ENCODE measurements at places on chromosomes 1 and 21.
A peak's percentile ranks its signal among the peaks of the same experiment; 100 is the strongest.

GRCh38 chr1:161079436-161080110, 9.8 kb downstream of the NECTIN4 start:
- no peak for DNase-seq

GRCh38 chr1:159091607-159092031, 15.1 kb upstream of the AIM2 start:
- peak; percentile 58 for DNase-seq

- peak; percentile 8 for DNase-seq
Measured at GRCh38 chr1:160916666-160917065, 31.7 kb upstream of the ITLN1 start.

GRCh38 chr21:29230551-29231261, 68.0 kb upstream of the BACH1 start:
- DNase-seq: peak; percentile 77

- DNase-seq: no peak
Measured at GRCh38 chr21:42433946-42434551, 30.3 kb downstream of the UBASH3A start.

DNA sequence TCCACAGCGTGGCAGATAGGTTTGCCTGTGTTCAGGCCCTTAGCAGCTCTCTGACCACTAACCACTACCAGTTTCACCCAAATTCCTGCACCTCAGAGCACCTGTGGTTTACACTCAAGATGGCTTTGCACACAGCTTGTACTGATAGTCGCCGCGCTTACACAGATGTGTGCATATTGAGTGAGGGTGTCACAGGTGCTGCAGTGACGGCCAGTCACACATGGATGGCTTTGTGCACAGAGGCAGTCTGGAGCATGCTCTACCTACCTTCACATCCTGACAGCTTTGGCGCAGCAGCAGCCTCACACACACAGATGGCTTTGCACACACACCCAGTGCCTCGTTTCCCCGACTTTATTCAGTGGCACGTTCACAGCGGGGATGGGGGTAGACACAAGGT, 7.5 kb downstream of the DMAP1 start:
- DNase-seq: no peak

- peak; percentile 20 for DNase-seq
Measured at GRCh38 chr1:6041432-6042062, 4.1 kb upstream of the KCNAB2 start.

DNA sequence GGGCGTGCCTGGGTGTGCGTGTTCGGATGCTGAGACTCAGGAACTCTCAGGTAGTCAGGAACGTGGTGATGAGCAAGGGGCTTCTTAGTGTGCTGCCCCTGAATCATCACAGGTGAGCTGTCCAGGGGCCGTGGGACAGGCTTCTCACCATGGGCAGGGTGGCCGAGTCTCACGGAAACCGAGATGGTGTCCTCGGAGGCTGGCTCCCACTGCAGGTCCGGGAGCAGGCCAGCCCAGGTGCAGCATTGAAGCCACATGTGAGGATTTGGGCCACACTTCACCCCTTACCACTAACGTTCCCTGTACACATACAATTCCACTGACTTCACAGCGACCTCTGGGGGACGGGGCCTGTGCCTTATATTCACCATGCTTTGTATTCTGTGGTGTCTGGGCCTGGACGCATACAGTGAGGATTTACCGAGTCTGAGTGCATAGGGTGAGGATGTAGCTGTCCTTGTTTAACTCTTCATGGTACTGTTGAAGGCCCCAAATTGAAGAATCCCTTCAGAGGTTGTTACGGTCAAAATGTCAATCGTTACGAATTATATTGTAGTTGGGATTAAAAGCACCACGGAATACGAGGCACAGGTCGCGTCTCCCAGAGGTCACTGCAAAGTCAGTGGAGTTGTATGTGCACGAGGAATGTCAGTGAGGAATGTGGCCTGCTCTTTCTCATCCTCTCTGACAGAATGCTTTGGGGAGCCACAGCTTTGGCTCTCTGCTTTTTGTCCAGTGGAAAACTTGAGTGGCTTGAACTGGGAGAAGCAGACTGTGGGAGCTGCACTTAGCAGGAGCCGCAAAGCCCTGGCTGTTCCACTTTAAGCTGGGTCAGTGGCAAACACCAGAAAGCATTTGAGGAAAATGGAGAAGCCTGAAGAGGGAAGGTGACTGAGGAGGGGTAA, 95.3 kb downstream of the MTR start:
- no peak for DNase-seq

DNA sequence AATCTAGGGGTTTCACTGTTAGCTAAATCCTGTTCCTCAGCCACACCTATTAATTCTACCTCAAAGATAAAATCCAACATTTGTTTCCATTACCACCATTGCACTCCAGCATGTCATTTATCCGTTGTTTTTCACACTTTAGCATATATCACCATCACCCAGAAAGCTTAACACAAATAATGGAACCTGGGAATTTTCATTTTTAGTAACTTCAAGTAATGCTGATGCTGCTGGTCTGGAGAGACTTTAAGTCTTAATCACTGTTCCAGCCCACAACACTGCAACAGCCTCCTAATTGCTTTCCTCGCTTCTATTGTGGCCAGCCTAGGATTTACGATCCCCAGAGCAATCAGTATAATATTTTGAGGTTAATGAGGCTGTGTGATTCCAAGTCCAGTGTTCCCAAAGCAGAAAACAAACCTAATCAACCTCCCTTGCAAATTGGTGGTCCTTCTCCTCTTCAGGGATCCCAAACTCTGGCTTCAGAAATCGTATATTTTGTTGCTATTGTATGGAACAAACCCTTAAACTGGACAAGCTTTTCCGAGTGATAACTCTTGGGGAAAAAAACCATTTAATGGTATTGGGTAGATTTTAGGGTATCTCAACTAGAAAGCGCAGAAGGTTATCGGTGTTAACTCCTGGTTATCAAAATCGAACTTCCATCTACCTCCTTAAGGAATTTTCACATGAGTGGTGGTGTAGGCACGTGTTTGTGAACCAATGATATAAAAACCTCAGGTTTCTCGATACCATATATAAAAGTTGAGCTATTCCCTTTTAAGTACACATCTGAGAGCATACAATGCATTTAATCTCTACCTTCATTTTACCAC, 50.0 kb upstream of the BOLA1 start:
- DNase-seq: no peak

- DNase-seq: no peak
Measured at GRCh38 chr1:64021066-64021465, 182.4 kb upstream of the UBE2U start.

GRCh38 chr1:22529901-22530621, 33.2 kb upstream of the EPHA8 start:
- DNase-seq: peak; percentile 38

- no peak for DNase-seq
Measured at GRCh38 chr1:54361342-54361741, 44.9 kb downstream of the SSBP3 start.

DNA sequence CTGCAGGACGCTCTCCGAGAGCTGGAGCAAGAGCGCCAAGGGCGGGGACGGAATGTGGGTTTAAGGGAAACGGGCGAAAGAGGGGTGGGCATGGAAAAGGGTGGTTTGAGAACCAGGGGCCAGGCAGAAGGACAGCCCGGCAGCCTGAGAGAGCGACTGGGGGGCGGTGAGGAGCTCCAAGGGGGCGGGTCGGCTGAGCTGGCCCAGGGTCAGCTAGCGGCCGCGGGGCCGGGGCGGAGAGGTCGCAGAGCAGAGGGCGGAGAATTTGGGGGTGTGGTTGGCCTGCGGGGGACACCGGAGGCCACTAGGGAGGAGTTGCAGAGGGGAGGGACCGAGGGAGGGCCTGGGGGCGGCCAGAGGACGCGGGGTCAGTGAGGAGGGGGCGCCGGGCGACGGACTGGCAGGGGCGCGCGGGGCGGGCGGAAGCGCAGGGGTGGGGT, 54.7 kb downstream of the NDUFS5 start:
- no peak for DNase-seq

- no peak for DNase-seq
Measured at GRCh38 chr1:90068611-90069280, 73.8 kb downstream of the ZNF326 start.

DNA sequence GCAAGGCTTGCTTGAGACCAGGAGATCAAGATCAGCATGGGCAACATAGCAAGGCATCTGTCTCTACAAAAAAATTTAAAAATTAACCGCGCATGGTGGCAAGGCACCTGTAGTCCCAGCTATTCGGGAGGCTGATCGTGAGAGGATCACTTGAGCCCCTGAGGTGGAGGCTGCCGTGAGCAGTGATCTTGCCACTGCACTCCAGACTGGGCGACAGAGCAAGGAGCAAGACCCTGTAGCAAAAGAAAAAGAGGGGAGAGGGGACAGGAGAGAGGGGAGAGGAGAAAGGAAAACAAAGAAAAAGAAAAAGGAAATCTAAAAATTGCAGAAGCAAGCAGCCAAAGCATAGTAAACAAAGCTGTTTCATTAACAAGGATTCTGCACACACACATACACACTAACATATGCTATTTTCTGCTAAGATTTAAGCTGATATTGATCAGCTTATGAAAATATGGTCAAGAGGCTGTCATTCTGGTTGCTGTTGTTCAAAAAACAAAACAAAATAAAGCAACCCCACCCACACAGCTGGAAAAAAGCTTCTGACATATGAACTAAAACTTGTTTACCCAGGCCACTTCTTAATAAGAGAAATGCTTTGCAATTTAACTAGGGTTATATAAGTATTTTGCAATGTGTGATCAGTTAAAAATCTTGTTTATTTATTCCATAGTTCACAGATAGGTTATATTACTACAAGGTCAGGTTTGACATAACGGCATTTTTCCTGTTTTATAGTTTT, 1.8 kb downstream of the ARNT start:
- DNase-seq: no peak

GRCh38 chr1:115461526-115461925, 123.5 kb upstream of the NGF start:
- no peak for DNase-seq

GRCh38 chr1:2241820-2242219, 13.7 kb downstream of the SKI start:
- no peak for DNase-seq

GRCh38 chr1:174828264-174828663, 171.5 kb upstream of the CACYBP start:
- no peak for DNase-seq

- peak; percentile 100 for DNase-seq
Measured at GRCh38 chr1:59375321-59376220, 78.7 kb downstream of the FGGY start.

GRCh38 chr1:13948888-13949391, 249.0 kb downstream of the PRDM2 start:
- DNase-seq: peak; percentile 17

- peak; percentile 22 for DNase-seq
Measured at GRCh38 chr1:54239631-54240031, 39.7 kb downstream of the MRPL37 start.

- no peak for DNase-seq
Measured at GRCh38 chr1:20604678-20605077, 15.8 kb downstream of the CDA start.

GRCh38 chr1:171485375-171486047, at the start of gene PRRC2C:
PRRC2C (plus strand) TSS chr1:171485530; CDS start chr1:171512089, 26,559 bp downstream.
- peak; percentile 98 for DNase-seq

GRCh38 chr1:111852261-111852721, 96.6 kb downstream of the DDX20 start:
- no peak for DNase-seq

DNA sequence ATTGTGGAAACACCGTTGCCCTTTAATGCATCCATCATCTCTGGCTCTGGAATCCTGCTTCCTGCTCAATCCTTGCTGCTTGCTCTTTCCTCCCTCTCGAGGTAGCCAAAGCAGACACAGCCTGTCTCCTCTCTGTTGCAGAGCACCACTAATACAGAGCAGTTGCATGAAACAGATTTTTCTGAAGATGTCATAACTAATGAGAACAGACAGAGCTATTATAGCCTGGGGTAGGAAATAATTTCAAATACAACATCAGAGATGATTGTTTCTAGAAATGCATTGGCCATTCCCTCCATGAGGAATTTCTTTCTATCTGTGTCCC, 23.3 kb upstream of the ACBD6 start:
- DNase-seq: no peak

GRCh38 chr1:27543284-27543683, 53.3 kb upstream of the WASF2 start:
- no peak for DNase-seq

- no peak for DNase-seq
Measured at GRCh38 chr1:201317551-201317950, 34.2 kb downstream of the PKP1 start.

DNA sequence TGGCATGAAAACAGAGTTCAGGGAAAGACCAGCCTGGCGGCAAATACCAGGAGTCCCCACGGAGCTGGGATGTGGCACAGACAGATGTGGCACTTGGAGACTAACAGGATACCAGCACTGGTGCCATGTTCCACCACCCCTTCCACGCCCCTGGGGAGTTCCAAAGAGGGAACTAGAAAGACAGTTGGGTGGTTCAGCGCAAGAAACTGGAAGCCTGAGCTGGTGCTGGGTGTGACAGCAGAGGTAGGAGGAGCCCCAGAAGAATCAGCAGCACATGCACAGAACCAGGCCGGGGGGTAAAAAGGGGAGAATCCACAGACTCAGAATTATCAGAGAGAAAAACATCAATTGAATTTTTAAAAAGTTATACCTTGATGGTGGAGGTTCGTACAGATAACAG, 22.4 kb downstream of the DDX20 start:
- DNase-seq: no peak

DNA sequence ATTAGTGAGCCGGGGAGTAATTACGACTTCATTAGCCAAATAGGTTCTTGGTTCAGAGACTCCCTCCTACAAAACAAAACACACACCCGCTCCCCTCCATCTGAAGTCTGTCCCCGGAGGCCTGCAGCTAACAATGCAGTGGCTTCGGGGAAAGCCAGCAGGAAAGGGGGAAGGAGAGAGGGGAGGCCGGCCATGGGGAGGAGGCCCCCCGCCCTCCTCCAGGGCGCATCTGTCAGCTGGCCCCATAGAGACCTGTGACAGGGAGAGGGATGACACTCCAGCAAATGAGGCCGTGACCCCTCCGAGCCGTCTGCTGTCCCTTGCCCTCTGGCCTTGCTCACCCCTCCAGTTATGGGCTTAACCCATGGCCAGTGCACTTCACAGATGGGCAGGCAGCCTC, 12.1 kb upstream of the CNTN2 start:
- no peak for DNase-seq

GRCh38 chr1:93612510-93612909, 69.1 kb downstream of the BCAR3 start:
- DNase-seq: no peak

DNA sequence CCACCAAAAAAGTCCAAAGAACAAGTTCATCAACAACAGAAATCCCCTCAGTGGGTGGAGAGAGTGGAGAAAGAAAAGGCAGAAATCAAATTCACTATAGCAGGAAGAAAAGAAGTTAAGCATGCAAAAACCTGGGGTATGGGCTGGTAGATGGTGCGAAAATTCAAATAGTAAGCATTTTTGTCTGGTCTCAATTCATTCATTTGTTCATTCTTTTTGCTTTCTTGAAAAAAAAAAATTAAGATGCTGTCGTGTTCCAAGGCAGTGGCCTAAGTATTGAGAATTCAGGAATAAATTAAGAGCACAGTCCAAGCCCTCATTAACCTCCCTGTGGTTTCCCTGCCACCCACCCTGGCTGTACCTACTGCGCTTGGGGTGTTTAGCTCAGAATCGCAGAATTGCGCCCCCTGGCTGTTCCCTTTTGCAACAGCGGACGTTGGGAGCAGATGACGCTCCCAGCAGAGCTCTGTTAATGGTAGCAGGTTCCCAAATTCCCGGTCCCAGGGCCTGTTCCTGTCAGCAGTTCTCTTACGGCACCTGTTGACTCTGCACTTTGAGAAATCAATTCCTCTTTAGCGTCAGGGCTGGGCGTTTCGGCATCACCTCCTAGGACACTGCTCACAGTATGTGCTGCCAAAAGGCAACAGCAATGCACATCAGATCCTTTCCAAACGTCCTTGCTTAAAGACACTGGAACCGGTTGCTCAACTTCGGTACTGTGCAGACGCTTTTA, 34.0 kb upstream of the SSX2IP start:
- no peak for DNase-seq

GRCh38 chr1:26537951-26538352, 8.4 kb downstream of the RPS6KA1 start:
- peak; percentile 12 for DNase-seq
